ENCODE measurements at places on chromosomes 7 and 10.
A peak's percentile ranks its signal among the peaks of the same experiment; 100 is the strongest.

DNA sequence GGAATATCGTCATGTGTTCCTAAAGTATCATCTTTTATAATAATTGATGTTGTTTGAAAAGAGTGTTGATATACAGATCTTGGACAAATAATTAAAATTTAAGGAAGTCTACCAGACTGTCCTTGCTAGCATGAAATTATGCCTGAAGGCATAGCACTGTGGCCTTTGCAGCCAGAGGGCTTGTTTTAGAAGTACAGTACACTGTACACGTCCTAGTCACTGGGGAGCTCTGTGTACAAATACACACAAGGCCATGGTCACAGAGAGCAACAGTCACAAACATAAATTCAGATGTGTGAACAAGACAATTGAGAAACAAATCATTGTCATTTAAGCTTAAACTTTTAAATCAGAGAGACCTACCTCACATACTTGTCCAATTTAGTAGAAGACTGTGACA lies 133.0 kb downstream of the KIAA1217 start:
- no peak for DNase-seq

- no peak for DNase-seq
Observed at GRCh38 chr7:77570330-77571011, 33.4 kb downstream of the PTPN12 start.

GRCh38 chr7:159019111-159019510 lies 125.6 kb downstream of the VIPR2 start:
- no peak for DNase-seq

- DNase-seq = no peak
Observed at GRCh38 chr7:117435475-117436043, 8.3 kb upstream of the ASZ1 start.

DNA sequence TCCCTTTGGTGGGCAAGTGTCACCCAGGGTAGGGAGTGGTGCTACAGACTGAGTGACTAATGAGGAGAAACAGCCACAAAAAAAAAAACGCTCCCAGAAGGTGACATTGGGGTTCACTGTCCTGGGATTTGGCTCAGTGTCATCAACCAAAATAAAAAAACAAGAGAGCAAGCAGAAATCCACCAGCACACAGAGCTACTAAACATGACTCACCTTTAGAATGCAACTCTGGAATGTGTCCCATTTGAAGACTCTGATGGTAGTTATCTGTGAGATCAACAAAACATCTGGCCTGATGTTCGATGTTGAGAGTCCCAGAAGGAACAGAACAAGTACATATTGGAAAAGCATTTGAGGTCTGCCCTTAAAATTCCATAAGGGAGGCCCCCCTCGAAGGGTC lies 200.3 kb upstream of the LYZL2 start:
- DNase-seq = no peak

GRCh38 chr10:1486841-1487687 lies 250.3 kb downstream of the ADARB2 start:
- DNase-seq = no peak

DNA sequence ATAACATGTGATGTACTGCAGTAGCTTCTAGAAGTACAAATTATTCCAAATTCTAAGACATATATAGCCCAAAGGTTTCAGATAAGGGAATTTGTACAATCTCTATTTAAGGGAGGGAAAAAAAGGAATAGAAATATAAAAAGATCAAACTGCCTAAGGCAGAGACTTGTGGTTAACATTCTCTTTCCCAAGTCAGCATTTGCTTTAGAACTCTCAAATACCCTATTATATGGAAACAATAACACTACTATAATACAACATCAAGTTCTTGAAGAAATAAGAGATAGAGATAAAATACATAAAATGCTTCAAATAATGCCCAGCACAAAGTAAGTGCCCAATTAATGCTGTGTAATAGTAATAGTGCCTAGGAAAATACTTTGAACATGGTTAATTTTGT lies 123.1 kb downstream of the CRPPA start:
- DNase-seq = no peak

DNA sequence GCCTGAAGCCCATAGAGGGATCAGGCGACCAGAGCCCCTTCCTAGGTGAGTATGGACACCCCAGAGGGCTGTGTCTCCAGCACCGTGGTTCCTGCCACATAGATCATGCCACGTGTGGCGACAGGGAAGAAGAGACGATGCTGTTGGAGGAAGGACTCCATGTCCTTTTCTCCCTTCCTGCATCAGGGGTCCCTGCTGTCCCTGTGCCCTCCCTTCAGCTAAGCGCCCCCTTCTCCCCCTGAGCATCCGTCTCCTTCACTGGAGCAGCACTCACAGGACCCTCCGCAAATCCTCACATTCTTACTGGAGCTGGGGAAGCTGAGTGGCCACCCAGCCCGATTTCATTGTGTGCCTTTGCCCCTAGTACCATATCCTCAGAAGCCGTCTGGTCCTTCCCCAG lies 85.6 kb upstream of the NPS start:
- no peak for DNase-seq

DNA sequence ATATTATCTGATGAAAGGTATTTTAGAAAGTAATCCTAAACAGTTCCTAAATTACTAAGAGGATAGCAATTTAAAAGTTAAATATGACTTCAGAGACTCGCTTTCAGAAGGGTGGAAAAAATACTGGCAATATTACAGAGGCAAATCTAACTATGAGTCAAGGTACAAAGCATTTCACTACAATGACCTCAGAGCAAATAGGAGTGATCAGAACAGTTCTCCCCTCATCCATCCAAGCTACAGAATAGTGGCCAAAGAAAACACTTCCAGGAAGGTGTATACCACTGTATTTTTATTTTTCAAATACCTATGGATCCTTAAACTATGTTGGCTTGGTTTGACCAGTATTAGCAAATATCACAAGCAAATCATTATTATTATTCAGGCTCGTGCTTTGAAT lies 112.8 kb upstream of the ODAD2 start:
- DNase-seq = no peak

DNA sequence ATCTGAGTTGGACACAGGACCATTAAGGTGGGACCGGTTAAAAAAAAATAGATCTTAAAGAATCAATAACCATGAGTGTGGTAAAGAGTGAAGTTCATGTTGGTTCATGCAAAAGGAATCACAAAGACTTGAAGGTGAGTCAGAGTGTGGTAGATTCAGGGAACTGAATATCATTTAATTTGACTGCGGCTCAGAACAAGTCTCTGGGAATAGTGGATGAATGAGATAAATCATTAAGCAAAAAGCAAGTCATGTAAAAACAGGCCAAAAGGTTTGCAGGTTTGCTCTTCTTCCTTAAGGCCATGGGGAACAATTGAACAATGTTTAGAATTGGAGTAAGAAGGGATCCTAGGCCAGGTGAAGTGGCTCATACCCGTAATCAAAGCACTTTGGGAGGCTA lies 385.8 kb downstream of the ETV1 start:
- no peak for DNase-seq

DNA sequence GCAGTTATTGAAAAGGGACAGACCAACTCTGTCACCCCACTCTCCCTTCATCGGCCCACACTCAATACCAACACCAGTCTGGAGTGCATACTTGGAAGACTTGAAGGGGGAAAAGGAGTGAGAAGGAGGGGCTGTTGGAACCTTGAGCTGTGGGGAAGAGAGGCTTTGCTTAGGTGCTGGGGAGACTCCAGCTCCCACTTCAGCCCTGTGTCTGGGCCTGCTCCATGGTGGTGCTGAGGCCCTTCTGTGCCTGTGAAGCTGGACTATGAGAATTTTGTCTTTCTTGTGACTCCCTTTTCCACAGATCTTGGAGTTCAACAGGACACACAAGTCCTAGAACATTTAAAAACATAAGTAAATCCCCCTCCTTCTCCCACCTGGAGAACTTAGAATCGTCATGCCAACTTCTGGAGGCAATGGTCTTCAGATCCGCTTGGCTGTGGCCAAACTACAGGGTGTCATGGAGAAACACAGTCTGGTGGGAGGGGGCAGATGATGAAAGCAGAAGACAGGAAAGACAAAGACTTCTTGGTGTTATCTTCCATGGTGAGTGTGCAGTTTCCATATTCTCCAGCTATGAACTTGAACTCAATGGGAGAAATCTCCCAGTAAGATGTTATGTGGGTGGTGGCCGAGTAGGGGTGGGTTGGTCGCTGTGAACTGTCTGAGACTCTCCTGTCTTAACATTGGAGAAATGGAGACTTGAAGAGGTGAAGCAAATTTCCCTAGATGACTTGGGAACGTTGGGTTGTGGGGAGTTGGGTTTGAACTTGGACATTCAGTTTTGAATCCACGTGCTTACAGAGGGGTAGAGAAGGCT lies 18.4 kb upstream of the GIMAP8 start:
- no peak for DNase-seq

DNA sequence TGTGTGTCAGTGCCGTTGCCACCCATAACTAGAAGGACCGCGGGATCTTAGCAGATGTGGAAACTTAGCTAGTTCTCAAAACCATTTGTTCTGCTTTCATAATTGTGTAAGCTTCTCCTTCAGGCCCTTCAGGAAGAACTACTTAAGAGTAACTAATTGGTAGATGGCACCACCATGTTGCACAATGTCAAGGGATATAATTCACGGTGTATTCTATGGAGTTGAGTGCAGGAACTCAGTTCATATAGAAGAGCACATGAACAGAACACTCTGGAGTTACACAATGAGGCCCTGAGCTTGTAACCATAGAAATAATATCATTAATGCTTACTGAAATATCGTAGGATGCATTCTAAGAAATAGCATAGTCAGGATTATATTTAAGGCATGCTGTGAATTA lies 126.5 kb upstream of the GAD2 start:
- no peak for DNase-seq

DNA sequence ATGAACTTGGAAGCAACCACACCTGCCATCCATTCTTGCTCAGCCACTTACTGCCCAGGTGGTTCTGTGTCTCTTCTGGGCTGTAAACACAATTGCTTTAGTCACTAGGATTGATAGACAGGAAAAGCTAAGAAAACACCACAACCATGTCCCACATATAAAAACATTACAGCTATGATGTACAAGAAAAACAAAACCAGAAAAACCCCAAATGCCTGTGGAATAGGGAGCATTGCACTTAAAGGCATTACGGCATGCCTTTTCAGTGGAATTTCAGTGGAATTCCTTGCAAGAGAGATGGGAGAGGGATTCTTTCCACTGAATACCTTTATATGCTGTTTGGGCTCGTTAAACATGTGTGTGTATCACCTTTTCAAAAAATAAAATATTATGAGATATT lies 44.2 kb upstream of the GPR26 start:
- no peak for DNase-seq

- DNase-seq = peak; percentile 74
Observed at GRCh38 chr10:133275684-133276092, 980 bp downstream of the ADAM8 start.

GRCh38 chr10:43208147-43209073 lies 58.5 kb downstream of the RASGEF1A start:
- DNase-seq = peak; percentile 1

DNA sequence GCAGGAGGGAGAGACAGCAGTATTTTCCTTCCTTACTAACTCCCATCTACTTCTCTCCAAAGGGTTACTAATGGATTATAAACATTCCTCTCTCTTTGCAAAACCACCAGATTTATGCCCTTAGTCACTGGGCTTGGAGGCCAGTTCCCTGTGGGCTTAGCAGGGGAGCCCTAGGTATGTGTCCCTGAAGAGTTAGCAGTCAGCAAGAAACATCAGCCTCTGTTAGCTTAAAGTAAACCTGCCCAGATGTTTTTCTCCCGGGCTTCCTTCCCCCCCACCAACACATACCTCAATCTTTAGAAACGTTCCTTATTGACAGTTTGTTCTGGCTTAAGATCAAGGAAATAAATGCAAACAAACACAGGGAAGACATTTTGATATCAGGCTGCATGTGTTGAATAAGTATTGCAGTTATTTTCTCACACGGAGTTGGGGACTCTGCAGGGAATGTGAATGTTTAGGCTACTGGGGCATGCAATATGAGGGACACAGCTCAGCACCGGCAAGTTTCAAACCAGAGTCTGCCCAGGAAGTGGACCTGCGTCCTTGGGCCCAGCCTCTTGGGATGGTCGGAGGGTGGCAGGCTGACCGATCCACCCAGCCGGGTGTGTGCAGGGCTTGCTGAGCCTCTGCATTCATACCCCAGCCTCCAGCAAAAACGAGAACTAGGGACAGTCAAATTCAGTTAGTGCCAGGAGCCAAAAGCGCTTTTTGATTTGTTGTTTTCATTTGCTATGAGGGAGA lies 252.0 kb upstream of the GRB10 start:
- DNase-seq = no peak

GRCh38 chr7:143490717-143491306 lies 13.1 kb downstream of the TAS2R41 start:
- DNase-seq = no peak

DNA sequence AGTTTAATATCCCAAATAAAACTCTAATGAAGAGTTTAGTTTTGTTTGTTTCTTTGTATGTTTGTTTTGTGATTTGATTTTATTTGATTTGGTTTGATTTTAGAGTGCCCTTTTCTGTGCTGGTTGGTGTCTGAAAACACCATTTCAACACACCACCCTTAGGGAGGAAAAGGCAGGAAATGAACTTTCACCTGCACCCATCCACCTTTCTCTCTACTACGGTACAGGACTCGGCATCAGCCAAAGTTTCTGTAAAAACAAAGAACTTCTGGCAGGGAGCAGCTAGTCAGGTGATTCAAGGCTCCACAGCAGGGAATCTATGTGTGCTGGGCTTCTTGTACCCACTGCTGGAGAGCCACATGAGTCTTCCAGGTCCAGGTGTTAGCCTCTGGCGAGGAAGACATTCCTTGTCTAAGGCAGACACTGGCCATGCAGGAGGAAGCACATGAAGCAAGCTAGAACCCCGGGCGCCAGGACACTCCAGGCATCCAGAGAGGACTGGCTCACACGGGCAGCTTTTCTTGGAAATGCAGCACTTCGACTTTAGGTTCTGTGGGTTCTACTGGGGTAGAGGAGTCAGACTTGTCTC lies 22.1 kb upstream of the STK17A start:
- DNase-seq = no peak

DNA sequence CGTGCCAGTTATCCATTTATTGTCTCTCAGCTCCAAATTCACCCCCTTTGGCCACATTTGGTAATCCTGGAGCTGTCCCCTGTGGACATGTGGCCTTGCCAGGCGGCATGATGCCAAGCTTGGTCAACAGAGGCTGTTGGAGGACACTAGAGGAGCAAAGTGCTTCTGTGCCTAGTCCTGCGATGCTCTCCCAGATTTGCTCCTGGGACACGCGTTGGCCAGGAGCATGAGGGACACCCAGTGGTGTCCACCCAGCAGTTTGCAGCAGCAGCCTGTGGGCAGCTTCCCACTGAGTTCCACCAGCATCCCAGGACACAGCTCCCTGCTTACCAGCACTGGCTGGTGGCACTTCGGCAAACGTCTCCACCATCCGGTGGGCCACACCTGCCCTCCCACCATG lies 55.5 kb upstream of the STEAP1B start:
- DNase-seq = no peak
